Stimulated activated CD4-positive, alpha-beta T cell treated with anti-CD3 and anti-CD28 coated beads, Interleukin-4, amount 100 ng/mL, for 1 hour (primary cell): ENCODE measurements at places on chromosomes 7 and 10.

DNA sequence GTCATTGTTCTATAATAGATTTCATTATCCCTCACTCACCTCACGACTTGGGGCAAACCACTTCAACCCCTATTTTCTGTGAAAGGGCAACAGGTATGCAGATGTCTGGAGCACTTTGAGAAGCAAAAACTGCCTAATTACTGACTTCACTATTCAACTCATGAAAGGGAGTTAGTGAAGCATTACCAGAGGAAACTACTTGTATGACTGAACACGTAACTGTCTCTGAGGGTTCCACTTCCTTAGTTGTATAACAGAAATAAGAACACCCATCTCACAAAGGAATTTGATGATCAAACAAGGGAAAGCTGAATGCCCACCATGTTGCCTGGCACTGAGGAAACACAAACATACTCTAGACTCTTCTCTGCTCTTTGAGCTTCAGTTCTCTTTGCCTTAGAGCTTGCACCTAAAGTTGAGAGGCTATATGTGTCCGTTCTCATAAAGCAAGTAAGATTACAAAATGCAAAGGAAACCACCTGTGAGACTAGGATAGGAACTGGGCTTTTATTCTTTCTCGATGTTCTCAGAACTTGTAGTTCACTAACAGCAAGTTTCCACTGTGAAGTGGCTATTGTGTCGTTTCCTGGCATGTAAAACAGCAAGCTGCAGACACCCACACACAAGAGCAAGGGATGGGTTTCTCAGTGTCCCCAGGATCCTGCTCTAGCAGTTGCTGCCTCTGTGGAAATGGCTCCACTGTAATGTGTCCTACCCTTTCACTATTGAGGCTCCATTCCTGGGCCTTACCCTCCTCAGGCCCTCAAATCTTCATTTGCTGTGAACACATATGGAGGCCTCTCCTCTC lies 2.6 kb downstream of the TMEM243 start:
- DNase-seq = no peak

GRCh38 chr10:31871266-31872065 lies 57.2 kb downstream of the ARHGAP12 start:
- DNase-seq = no peak

- no peak for DNase-seq
These were observed 299.7 kb downstream of the ZEB1 start for GRCh38 chr10:31618541-31619291.

DNA sequence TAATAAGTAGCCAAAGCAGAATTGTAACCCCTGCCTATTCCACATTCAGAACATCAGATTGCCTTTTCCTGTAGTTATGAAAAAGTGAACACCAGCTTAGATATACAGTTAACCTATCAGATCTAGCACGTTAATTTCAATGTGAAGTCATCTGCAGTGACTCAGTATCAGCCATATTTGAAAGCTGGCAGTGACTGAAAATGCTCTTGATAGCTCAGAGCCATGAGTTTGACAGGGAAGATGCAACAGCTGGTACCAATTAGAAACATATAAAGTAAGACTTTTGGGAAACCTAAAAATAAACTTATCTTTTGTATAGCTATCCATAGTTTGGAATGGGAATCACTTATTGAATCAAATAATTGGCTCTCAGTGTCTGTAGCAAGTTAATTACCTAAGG lies 284.1 kb upstream of the NPSR1 start:
- DNase-seq = no peak

- no peak for DNase-seq
These were observed 56.1 kb downstream of the FEZF1 start for GRCh38 chr7:122248472-122248871.

DNA sequence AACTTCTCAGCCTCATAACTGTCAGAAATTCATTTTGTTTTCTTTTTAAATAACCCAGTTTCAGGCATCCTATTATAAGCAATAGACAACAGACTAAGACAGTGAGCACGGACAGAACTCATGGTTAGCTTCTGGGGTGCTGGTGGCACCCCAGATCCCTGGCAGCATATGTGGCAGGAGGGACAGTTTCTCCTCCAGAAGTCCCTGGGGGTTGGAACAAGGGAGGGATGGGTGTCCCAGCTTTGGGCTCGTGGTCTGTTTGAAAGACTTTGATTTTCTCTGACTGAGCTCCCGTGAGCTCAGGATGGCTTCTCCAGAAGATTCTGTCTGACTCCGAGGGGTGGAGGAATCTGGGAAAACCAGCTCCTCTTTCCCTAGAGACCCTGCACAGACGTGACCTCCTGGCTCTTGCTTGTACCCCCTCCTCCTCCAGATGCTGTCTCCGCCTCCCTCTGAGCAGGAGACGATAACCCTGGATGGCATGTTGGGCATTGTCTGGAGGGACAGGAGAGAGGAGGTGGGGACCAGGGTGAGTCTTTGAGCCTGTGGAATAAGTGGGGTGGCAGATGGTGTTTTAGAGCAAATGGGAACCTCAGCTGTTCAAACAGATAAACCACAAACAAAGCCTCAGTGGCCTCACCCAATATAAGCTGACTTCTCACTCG lies 421.1 kb downstream of the GLRX3 start:
- no peak for DNase-seq

DNA sequence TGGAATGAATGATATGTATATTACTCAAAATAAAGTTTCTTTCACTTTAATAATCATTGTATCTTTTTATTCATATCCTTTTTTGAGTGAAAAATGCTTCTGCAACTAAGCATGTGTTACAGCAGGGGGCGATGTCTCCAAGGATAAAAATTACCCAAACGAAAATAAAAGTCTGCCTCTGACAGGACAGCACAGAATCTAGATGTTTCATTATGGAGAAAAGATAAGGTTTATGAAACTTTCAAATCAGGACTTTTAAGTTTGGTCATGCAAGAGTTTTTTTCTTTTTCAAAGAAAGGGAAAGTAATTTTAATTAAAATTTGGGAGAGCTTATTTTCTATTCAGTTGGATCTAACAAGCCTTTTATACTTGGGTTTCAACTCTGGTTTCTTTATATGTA lies 48.4 kb downstream of the TES start:
- no peak for DNase-seq

- no peak for DNase-seq
These were observed 436.8 kb upstream of the FOXK1 start for GRCh38 chr7:4245135-4245865.

DNA sequence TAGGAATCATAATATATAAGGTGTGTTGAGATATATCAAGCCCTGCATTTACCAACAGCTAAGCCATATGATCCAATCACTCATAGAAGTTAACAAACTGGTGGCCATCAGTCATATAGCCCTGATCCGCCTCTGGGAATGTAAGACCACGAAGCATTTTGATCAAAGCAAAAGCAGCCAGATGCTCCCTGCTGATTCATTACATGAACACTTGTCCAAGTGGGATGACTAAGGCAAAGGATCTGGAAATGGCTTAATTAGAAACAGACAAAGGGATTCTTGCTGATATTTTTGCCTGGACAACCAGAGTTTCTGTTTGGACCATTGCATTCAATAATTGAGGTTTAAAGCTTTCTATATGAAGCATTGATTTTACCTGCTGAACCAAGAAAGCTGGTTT lies 535.5 kb downstream of the GPAM start:
- no peak for DNase-seq

GRCh38 chr7:112946350-112946749 lies 140.3 kb downstream of the GPR85 start:
- no peak for DNase-seq

GRCh38 chr10:62473241-62473640 lies 99.1 kb downstream of the ZNF365 start:
- DNase-seq = no peak

GRCh38 chr7:157037635-157038034 lies 27.2 kb upstream of the MNX1 start:
- DNase-seq = no peak

- DNase-seq = no peak
These were observed 100.3 kb upstream of the CPXM2 start for GRCh38 chr10:123991611-123992570.

- no peak for DNase-seq
These were observed 553.3 kb downstream of the TFEC start for GRCh38 chr7:115477193-115477651.

DNA sequence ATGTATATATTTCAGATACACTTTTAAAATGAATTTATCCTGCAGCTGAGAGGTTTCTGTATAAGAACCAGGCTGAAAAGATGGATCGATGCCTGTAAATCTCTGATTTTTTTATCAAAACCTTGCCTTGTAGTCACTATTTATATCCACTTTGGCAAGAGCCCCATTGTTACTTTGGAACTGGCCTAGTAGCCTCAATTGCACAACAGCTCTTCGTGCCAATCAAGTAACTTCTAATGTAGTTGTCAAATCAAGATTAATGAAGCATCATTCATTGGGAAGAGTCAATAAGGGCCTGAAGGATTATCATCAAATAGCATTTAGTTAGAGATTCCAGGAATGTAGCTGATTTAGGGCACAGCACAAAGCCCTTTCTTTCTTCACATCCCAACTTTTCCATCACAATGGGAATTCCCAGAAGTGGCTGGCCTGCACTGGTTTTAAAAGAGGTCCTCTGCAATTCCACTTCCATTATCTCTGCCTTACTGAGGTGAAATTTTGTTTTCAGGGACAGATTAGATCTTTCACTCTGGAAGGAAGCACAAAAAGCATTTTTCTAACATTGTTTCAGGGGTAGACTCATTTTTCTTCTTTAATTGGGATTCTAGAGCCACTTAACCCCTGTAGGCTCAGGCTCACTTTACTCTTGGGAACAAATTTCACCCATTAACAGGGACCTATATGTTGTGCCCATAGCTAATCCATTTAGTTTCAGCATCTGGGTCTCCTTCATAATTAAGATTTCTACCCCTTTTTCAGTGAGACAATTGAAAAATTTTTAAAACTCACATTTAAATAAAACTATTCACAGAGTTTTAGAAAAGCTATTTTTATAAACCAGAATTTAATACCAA lies 97.8 kb downstream of the CALCR start:
- no peak for DNase-seq

GRCh38 chr7:70436790-70437350 lies 695.1 kb upstream of the GALNT17 start:
- no peak for DNase-seq

- DNase-seq = no peak
These were observed 189.1 kb upstream of the FRMD4A start for GRCh38 chr10:14519785-14520184.

- DNase-seq = no peak
These were observed 71.6 kb upstream of the ZPBP start for GRCh38 chr7:50164559-50165170.

- no peak for DNase-seq
These were observed 29.1 kb downstream of the GARIN1A start for GRCh38 chr7:128701062-128701785.

- DNase-seq = no peak
These were observed 145.0 kb upstream of the CALCR start for GRCh38 chr7:93719546-93719945.

GRCh38 chr10:6232225-6232807 lies 29.6 kb downstream of the PFKFB3 start:
- no peak for DNase-seq

- no peak for DNase-seq
These were observed 9.9 kb downstream of the EPDR1 start for GRCh38 chr7:37930226-37930948.

- DNase-seq = no peak
These were observed 1.7 kb downstream of the TES start for GRCh38 chr7:116211913-116212596.

- no peak for DNase-seq
These were observed 895 bp downstream of the VSTM2A start for GRCh38 chr7:54543051-54543488.

- DNase-seq = no peak
These were observed 36.9 kb upstream of the FAM20C start for GRCh38 chr7:155469-155900.

GRCh38 chr7:149783386-149784250 lies 10.2 kb upstream of the ZNF467 start:
- DNase-seq = no peak

- DNase-seq = no peak
These were observed 53.1 kb upstream of the GTF2IRD1 start for GRCh38 chr7:74400420-74401136.

DNA sequence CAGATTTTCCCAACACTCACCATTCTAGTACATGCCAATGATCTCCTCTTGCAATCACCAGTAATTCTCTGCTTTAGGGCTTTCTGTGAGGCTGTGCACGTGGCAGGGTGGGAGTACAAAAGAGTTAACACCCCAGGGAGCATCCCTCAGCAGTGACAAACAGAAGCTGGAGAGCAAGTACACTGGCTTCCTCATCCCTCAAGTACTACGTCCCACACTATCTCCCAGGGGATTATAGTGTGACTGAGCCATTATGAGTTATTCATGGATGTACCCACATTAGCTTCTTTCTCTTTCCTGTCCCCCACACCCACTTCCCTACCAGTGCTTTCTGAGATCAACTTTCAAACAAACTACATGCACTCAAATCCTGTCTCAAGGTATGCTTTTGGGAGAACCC lies 1216.5 kb upstream of the AUTS2 start:
- no peak for DNase-seq

- DNase-seq = no peak
These were observed 127.2 kb downstream of the WDFY4 start for GRCh38 chr10:48811917-48812316.

DNA sequence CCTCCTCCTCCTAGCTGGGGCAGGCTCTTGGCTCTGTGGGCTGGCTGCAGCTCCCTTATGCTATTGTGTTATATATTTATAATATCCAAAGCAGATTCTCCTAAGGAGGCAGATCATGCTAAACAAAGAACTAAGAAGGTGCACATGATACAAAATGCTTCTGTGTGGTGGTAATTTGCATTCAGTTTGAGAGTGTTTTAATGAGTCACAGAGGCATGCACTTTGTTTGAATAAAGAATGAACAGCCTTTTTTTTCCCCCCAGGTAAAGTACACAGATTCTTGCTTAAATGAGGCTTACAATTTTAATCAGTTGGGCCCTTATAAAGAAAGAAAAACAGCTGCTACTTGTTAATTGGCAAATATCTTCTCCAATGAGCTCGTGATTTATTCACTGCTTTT lies 95.0 kb downstream of the FANK1 start:
- DNase-seq = no peak

- DNase-seq = no peak
These were observed 35.4 kb downstream of the CROT start for GRCh38 chr7:87380905-87381304.

- no peak for DNase-seq
These were observed 45.7 kb downstream of the BPGM start for GRCh38 chr7:134692344-134692705.

DNA sequence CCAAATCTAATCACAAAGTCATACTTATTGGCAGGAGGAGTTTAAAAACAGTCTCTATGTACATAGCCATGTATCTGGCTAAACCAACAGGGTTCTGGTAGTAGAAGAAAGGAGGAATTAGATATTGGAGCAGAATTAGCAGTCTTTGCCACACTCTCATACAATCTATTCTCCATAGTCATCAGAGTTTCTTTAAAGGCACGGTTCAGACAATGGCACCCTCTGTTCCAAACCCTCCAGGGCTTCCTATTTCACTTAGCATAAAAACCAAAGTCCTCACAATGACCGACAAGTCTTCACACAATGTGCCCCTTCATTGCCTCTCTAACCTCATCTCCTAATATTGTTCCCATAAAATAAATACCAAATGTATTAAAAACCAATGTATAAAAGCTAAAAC lies 12.7 kb downstream of the ZNF438 start:
- no peak for DNase-seq

GRCh38 chr10:99656199-99657064 lies 2.9 kb upstream of the ENTPD7 start:
- DNase-seq = no peak
